ENCODE measurements at places on chromosomes 13 and 19.

- DNase-seq: no peak
These were observed 21.9 kb downstream of the ZNF382 start for GRCh38 chr19:36627057-36627456.

- DNase-seq: no peak
These were observed 47.0 kb downstream of the FOXO1 start for GRCh38 chr13:40619479-40619814.

- DNase-seq: peak; percentile 75
These were observed 28.3 kb downstream of the IL12RB1 start for GRCh38 chr19:18058208-18059009.

DNA sequence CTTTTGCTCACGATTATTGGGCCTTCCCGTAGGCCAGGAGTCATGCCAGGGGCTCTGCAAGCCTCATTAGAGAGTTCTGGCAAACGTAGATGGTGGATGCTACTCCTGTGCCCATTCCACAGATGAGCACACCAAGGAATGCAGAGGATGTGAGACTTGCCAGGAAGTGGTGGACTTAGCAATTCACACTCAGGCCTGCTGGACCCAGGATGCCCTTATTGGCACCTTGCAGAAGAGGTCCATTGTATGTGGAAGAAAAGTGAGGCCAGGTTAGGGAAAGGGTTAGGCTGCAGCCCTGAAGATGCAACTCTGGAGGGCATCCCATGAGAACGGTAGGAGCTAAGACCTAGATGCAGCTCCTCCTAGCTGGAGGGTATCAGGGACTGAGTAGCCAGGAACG lies 5.9 kb downstream of the UNC13A start:
- DNase-seq: no peak

- DNase-seq: no peak
These were observed 793.7 kb upstream of the SLC10A2 start for GRCh38 chr13:103859952-103860351.
